ENCODE measurements at places on chromosomes 5 and 9. TPM values are rescaled to one million over a fixed set of nuclear protein-coding genes. Genes with fewer than 3 reads are reported as not detected.

The OR1L8 gene
- total RNA-seq = not detected

The ATG12 gene
- total RNA-seq = 43.4 TPM

The FAM221B gene
- not detected for total RNA-seq

The UNC13B gene
- total RNA-seq = 0.47 TPM

The BASP1 gene
- total RNA-seq = 0.98 TPM

The OTP gene
- not detected for total RNA-seq

The AIF1L gene
- 0.10 TPM for total RNA-seq

The FGFR4 gene
- 1.3 TPM for total RNA-seq

The ARHGEF39 gene
- total RNA-seq = 7.8 TPM
